ENCODE measurements at places on chromosomes 5 and 9.

GRCh38 chr5:122967625-122968024 is 68.9 kb downstream of the PPIC start:
- no peak for DNase-seq

DNA sequence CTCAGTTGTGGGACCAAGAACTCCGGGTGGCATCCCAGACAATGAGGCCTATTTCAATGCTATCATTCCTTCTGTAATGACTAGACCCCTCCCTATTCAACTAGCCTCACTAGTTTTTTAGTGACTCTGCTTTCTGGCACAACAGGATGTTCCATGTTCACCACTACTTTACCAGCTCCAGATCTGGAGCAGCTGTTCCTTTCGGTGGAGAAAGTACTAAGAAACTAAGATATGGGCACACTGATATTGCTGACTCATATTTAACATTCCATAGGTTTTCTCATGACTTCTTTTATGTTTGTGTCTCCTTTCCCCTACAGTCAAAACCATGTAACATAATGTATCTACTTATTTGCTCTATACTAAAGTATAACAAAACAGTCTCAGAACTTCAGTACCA is 24.1 kb downstream of the IL33 start:
- DNase-seq = peak; percentile 37

GRCh38 chr9:1918622-1919021 is 96.5 kb upstream of the SMARCA2 start:
- no peak for DNase-seq

DNA sequence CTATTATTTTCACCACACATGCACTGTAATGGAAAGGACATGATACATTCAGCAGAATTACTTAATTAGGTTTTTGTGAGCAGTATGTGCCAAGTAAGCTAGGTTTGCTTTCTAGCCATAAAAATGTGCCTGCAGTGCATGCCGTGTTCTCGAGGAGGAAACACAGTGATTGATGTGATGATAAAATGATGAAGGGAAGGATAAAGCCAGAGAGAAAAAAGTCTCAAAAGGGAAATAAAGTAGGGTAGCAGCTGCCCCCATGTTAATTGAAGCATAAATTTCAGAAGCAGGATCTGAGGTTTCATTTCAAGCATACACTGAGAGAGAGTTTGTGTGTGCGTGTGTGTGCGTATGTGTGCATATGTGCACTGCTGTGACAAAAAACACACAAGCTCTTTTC is 714.2 kb upstream of the C9orf72 start:
- no peak for DNase-seq

DNA sequence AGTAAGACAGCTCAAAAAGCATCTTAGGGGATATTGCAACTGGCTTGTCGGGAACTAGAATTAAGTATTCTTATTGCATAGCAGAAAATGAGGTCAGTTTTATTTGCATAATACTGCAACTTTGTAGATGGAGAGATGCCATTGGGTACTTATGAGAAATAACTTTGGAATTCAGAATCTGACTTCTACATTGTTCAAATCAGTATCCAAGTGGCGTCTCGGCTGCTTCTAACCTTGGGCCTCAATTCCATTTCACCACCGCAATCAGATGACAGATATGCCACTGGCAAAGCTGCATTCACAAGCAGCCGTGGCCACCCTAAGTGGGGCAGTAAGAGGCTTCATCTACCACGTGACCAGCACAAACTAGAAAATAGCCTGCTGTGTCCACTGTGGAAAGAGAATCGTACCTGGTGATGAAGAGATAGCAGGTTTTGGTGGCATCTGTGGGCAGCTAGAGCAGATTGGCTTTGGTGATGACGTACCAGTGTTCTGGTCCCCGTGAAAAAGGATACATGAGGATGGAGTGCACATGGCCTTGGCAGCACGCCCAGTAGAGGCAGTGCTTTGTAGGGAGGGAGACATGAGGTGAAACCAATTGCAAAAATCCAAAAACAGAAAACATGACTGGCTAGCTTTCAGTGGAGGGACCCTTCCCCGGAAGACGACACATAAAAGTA is 116.6 kb downstream of the KLHL3 start:
- peak; percentile 94 for DNase-seq

GRCh38 chr5:59123595-59124561 is 541.0 kb downstream of the RAB3C start:
- no peak for DNase-seq

DNA sequence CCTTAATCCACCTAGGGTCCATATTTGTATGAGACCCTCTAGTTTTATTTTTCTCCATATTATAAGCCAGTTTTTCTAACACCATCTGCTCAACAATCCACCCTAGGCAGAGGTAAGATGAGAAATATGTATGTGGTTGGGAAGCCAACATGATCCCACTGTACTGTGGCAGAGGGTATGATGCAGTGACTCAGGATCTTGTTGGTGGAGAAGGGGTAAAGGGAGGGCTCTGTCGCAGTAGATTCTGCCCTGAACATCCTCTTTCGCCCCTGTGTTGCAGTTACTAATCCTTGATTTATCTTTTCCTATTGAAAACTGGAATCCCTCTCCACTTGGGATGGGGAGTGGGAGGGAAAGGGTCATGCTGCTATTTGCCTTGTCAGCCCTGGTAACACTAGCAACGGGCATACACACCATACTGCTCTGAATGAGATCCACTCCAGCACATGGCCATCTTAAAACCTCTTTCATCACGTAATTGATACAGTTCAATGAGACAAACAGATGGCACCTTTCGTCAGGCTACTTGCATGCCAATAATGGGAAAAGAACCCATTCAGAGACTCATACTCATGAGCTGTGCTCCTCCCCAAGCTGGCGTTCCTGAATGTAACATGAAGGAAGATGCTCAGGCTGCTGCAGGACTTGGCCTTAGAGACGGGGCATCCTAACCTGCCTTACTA is 63.0 kb downstream of the ADAMTS12 start:
- no peak for DNase-seq

DNA sequence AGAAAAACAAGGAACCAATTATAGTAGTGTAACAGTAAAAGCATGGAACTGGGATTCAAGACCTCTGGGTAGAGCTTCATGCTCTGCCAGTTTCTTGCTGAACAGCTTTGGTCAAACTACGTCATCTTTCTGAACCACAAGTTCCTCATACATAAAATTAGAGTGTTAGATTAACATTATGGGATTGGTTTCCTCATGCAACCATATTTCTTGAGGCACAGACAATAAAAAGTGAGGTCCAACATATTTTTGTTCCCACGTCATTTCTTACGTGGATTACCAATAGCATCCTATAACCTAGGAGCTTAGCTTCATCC is 354.8 kb downstream of the TMEM232 start:
- DNase-seq = no peak

DNA sequence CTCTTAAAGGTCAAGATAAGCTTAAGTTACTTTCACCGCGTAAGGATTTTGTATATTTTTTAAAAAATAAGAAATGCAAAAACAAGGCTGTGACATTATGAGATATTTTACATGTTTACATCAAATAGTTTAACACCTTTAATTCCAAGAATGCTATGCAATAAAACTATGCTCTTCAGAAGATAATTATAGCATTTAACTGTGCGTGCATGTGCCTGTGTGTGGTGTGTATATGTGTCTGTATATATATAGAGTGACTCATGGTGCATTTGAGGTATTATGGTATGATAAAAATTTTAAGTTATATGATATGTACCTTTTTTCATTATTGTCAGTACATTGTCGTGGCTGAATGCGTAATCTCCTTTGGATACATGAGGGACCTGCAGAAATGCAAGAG is 539.3 kb downstream of the PDE4D start:
- DNase-seq = no peak

GRCh38 chr5:30325795-30326194 is 867.7 kb upstream of the CDH6 start:
- no peak for DNase-seq

GRCh38 chr9:75962013-75962661 is 71.7 kb downstream of the PCSK5 start:
- DNase-seq = peak; percentile 20

DNA sequence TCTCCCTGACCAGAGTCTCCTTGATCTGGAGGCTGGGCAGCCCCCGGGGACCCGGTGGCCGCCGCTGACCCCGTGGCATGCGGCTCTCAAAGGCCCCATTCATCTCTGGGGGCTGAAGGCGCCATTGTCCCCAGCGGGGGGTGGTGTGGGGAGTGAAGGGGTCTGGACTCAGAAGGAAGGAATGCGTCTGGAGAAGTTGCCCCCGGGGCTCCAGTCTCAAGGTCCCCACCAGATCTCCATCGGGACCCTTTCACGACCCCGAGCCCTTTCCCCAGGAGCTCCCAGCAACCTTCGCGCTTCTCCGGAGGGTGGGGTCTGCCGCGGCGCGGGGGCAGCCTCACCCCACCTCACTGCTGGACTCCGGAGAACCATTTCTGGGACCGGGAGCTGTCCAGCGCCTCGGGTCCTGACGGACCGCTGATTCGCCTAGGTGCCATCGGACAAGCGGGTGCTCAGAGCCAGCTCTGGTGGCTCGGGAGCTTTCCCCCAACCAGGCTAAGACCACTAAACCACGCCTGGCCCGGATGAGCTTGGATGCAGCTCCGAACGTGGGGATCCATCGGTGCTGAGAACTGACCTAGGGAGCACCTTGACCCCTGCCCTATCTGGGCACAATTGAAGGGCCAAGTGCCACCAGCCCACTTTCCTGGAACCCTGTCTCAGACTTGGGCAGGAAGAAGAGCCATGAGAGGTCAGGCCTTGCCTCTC is 5.1 kb upstream of the PCDH1 start:
- peak; percentile 43 for DNase-seq

GRCh38 chr9:110464321-110464720 is 115.2 kb downstream of the SVEP1 start:
- DNase-seq = no peak

GRCh38 chr9:120966013-120966369 is 39.4 kb upstream of the TRAF1 start:
- DNase-seq = no peak

- no peak for DNase-seq
Observed at GRCh38 chr5:94903726-94904125, 285.3 kb downstream of the SLF1 start.

DNA sequence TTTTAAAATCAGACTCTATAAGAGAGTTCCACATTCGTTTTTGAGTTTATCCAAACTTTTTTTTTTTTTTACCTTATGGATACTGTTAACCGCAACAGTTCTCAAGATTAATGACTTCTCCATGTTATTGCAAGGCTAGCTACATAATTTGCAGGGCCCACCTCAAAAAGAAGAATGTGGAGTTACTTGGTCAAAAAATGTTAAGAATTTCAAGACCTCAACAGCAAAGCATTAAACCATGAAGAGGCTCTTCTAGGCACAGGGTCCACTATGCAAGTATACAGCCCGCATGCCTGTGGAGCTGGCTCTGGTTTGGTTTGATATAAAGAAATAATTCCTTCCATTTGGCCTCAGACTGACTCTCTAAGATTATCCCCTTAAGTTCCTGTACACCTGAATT is 133.3 kb upstream of the TLX3 start:
- no peak for DNase-seq

- no peak for DNase-seq
Observed at GRCh38 chr5:10505517-10506095, 58.3 kb upstream of the ANKRD33B start.

- DNase-seq = no peak
Observed at GRCh38 chr9:123164285-123164684, 104.1 kb downstream of the STRBP start.

DNA sequence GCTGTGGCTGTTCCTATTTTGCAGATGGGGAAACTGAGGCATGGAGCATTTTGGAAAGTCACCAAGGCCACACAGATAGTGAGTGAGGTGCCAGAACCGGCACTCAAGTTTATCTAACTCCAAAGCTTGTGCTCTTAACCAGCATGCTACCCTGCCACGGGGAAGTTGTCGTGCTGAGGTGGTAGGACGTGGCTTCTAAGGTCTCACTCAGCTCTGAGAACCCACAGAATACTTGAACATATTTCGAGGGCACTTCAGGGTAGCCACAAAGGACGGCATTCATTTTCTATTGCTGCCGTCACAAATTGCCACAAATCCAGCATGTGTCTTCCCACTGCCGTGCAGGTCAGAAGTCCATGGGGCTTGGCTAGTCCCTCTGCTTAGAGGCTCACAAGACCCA is 116.7 kb downstream of the OLFM1 start:
- no peak for DNase-seq

GRCh38 chr9:93080406-93080805 is 15.6 kb upstream of the CARD19 start:
- no peak for DNase-seq

- DNase-seq = peak; percentile 90
Observed at GRCh38 chr9:106697750-106698502, 165.0 kb upstream of the ZNF462 start.

- DNase-seq = no peak
Observed at GRCh38 chr9:68482548-68482947, 58.1 kb downstream of the TMEM252 start.

DNA sequence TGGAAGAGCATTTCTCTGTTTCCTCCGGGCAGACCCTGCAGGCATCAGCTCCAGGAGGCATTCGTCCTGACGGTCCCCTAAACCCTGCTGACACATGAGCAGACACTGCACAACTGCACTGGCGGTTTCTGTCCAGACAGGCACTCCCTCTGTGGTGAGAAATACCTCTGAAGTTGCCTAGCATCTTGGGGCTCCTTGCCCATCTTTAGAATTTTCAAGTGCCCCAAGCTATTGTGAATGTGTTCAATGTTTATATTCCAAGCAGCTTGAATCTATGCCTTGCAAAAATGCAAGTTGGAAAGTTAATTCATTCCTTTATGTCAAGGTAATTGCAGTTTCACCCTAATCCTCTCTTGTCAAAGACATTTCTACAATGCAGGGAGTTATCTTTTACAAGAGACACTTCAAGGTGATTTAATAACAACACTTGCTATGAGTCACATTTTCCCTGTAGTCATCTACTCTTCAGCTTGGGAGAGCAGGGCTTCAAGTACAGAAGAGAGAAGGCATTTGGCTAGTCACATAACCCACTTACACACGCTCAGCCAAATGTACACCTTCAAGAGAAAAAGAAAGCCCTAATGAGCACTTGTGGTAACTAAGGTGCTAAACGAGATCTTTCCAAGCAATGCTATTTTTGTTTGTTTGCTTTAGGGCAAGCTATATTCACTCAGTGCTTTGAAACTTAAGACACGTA is 302.5 kb downstream of the MLLT3 start:
- DNase-seq = peak; percentile 12

DNA sequence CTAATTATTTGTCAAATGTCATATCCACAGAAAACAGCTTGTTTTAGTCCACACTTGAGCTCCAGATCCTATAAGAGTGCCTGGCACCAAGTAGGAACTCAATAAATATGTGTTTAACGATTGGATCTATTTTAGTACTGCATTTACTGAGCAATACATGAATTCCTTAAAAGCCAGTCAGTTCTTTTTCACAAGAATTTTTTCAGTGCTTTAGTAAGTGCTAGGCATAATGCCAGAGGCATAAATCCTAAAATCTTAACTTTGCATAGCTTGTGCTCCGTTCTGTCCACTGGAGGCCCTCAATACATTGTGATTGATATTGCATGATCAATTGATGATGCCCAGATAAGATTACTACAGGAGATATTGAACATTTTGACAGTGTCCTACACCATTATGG is 67.3 kb upstream of the PCSK5 start:
- no peak for DNase-seq
